ENCODE measurements at places on chromosomes 4 and X.

- DNase-seq, result no peak
Observed at GRCh38 chrX:39802354-39802753, 295.4 kb downstream of the BCOR start.

GRCh38 chr4:845233-845835 lies 19.4 kb upstream of the CPLX1 start:
- peak; percentile 10 for DNase-seq

DNA sequence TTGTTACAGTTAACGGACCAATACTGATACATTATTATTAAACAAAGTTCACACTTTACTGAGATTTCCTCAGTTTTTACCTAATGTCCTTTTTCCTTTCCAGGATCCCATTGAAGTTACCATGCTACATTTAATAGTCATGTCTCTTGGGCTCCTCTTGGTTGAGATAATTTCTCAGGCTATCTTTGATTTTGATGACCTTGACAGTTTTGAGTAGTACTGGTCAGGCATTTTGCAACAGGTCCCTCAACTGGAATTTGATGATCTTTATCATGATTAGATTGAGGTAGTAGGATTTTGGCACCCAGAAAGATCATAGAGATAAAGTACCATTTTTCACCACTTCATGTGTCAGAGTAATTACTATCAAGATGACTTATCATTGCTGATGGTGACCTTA lies 53.8 kb downstream of the NDNF start:
- DNase-seq, result no peak

DNA sequence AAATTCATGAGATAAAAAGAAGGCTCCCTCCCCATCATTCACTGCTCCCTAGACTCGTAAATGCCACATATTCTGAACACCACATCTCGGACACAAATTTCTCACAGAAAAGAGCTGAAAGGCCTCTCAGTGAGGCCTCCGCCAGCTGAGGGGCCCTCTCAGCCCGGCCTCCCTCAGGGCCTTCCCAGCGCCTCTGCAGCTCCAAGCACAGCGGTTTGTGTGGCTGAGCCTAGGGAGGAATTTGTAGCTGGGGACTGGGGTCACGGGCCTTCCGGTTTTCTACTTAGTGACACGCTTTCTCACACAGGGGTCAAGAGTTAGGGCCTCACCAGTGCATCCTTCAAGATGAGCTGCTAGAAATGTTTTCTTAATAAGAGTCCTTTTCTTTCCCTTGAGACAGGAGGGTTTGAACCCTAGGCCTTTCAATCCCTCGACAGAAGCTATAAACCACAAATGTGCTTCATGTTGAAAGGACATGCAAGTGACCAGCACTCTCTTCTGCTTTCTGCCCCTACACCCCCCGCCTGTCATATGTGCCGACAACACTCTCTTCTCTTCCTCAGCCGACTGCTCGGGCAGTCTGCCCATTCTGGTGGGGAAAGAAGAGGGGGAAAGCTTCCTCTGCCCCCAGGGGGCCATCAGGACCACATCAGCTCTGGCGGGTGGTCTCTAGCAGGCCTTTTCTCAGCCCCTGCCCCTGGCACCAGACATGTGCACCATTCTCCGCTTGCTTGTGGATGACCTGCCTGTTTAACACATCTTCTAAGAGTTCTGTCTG lies 104.9 kb downstream of the CHIC2 start:
- DNase-seq, result no peak

DNA sequence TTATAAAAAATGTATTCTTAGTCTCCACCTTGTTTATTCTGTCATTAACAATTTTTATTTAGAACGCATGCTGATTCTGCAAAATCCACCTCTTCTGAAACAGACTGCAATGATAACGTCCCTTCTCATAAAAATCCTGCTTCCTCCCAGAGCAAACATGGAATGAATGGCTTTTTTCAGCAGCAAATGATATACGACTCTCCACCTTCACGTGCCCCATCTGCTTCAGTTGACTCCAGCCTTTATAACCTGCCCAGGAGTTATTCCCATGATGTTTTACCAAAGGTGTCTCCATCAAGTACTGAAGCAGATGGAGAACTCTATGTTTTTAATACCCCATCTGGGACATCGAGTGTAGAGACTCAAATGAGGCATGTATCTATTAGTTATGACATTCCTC lies 75.6 kb upstream of the SMARCA5 start:
- DNase-seq, result no peak

- DNase-seq, result no peak
Observed at GRCh38 chrX:141176586-141177451, at the start of gene LDOC1. Gene LDOC1, minus strand, starts transcription at chrX:141177129. Its CDS starts 108 bp downstream, at chrX:141177021.

DNA sequence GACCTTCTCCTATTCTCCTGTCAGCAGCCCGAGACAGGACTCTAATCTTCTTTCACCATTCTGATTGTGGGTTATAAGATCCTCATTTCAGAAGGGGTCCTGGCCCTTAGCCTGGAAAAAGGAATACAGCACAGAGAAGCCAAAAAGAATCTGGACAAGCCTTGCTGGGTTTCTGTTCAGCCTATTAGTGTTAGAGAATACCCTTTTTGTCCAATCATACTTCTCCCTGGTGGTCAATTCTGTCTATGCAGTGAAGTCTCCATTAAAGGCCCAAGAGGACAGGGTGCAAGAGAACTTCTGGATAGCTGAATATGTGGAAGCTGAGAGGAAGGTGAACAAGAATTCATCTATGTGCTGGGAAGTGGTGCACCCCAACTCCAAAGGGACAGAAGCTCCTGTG lies 105.7 kb upstream of the AGA start:
- DNase-seq, result no peak

DNA sequence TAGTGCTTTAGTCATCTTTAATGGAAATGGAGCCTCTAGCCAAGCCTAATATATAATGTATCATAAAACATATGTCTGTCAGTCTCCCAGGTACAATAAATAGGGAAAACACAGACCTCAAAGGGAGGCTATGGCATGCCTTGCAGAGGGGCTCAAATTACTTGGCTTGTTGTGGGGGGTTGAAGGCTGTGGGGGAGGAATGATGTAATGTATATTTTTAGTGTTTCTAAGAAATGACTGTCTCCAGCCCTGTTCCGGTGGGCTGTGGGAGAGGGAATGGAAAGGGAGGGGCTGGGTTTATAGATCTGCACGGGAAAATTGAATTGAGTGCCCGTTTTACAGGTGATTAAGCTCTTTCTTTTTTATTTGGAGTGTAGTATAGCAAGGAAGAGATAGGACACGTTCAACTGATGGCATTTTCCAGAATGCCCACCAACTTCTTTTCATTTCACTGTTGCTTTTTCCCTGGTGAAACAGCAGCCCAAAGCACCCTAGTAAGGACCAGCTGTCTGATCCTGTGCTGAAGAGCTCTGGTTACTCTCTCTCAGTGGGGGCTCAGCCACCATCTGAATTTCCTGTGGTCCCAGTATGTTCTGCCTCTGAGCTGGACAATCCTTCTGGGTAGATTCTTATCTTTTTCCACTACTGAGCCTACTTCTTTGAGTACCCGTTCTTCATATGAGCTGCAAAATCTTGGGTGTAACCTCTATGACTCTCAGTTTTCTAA lies 220.7 kb upstream of the CASK start:
- no peak for DNase-seq

- DNase-seq, result no peak
Observed at GRCh38 chr4:116092961-116093360, 979.5 kb upstream of the NDST4 start.

GRCh38 chr4:189838821-189839497 lies 101.7 kb upstream of the FRG1 start:
- no peak for DNase-seq

DNA sequence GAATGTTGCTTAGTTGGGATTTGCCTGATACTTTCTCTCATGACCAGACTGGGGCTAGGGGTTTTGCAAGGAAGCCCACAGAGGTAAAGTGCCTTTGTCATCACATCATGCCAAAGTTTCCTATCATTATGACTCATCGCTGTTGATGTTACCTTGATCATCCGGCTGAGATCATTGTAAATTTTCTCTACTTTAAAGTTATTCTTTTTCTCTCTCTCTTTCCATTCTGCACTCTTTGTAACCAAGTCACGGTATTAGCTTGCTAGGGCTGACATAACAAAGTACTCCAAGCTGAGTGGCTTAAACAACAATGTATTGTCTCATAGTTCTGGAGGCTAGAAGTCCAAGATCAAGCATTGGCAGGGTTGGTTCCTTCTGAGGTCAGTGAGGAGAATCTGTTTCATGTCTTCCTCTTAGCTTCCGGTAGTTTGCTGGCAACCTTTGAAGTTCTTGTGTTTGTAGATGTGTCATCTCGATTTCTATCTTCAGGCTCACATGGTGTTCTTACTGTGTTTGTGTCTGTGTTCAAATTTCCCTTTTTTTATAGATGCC lies 113.0 kb downstream of the DTHD1 start:
- no peak for DNase-seq

- DNase-seq, result no peak
Observed at GRCh38 chr4:79502081-79502480, 94.1 kb upstream of the GK2 start.

DNA sequence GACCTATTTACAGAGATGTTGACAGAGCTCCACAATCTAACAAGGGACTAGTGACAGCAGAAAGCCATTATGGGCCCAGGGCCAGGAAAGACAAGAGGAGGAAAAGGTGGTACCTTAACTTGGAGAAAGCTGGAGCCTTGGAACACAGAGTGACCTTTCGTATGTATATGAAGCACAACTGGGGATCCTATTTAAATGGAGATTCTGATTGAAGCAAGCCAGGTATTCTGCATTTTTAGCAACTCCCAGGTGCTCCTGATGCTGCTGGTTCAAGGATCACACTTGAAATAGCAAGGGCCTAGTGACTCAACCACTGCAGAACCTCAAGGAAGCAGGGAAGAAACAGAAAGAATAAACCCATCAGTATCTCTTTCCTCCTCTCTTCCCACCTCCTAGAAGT lies 99.4 kb downstream of the TMEM47 start:
- no peak for DNase-seq

- DNase-seq, result no peak
Observed at GRCh38 chrX:131841496-131842437, 181.3 kb upstream of the STK26 start.

GRCh38 chrX:38006291-38006690 lies at the start of gene SYTL5:
Gene SYTL5, plus strand, starts transcription at chrX:38006553. Its CDS starts 27,337 bp downstream, at chrX:38033890.
- DNase-seq, result no peak

GRCh38 chrX:106039920-106040319 lies 1.4 kb upstream of the SERPINA7 start:
- no peak for DNase-seq

DNA sequence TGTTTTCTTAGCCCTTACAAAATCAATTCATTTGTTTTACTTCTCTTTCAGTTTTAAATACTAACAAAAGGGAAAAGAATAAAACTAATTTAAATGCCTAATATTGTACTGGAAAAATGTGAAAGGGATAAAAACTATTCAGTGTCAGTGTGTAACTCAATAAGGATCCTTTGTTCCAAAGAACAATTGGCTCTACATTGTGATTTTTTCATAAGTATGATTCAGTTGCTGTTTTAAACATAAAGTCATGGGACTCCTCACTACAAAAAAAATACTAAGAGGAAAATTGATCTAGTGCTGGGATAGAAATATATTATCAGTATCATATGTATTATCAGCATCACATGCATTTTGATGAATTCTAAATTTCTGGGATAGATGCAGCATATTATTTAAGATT lies 199.4 kb upstream of the TRAM1L1 start:
- DNase-seq, result no peak

DNA sequence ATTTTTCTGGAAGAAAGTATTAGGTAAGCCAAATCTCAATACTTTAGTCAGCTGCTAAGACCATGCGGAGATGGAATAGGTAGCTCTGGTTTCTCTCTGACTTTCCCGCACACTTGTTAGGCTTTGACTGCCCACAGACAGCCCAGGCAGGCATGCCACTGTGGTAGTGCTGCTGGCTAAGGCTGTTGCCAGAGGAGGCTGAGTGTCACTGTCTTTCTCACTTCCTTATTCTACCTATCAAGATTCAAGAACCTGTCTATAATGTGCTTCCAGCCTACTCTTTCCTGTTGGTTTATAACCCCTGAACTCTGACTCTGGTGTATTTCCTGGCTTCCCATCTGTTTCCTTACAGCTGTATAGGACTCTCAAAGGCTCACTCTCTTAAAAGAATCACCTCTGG lies 81.8 kb upstream of the TRPC5 start:
- DNase-seq, result no peak

GRCh38 chr4:103934178-103934789 lies 214.5 kb upstream of the TACR3 start:
- DNase-seq, result no peak

DNA sequence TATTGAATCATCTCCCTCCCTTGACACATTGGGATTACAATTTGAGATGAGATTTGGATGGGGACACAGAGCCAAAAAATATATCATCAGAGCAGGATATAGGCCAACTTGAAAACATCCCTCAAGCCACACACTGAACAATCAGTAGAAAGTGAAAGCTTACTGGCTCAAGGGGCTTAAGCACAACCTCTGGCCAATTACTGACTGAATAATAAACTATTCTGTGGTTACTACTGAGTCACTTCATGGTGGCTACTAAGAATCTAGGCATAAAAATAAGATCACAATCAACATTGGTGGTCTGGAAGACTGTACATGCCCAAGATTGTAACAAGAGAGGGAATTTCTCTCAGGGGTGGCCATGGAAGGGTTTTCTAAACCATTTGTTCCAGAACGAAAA lies 27.4 kb upstream of the GPR174 start:
- DNase-seq, result no peak

- DNase-seq, result no peak
Observed at GRCh38 chr4:34037280-34037679, 2207.0 kb downstream of the ARAP2 start.

DNA sequence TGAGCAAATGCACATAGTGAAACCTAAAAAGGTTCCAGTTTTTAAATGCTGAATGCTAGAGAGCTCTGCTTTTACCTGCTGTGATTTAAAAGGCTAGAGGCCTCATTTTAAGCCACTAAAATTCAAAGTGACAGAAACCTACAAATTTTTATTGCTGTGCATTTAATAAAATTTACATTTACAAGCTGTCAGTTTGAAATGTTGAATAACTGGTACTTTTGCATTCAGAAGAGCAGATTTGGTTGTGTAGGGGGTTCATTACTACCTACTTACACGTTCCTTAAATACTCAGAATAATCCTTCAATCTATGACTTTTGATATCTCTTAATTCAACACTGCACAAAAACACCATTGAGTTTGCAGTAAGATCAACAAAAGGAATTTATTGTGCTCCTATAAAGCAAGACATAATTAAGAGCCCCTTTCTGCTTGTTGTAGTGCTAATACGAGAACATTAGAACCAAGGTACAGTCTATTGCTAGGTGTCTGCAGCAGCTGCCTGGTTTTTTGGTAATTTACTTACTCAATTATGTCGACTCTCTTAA lies 27.9 kb downstream of the NKX3-2 start:
- DNase-seq, result no peak
